Activated CD8-positive, alpha-beta memory T cell treated with anti-CD3 and anti-CD28 coated beads for 1 hour (primary cell): ENCODE measurements at places on chromosomes 7 and 10.

GRCh38 chr10:60629332-60629731, 148.9 kb upstream of the CDK1 start:
- DNase-seq: no peak

DNA sequence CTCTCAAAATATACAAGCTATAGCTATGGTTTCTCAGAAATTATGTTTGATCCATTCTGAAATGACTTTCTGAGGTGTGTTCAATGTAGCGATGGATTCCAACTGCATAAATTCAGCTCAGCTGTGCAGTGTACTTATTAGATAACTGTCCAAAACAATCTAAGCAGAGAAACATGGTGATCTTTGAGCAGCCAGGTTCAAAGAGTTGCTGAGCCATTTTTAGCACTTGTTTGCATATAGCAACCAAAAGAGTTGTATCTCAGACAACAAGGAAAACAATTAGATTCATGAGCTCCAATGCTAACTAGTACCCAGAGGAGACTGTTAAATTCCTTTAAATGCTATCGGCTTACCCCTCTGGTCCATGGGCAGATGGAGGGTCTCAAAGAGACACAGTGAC, 15.9 kb upstream of the KCNIP2 start:
- no peak for DNase-seq

DNA sequence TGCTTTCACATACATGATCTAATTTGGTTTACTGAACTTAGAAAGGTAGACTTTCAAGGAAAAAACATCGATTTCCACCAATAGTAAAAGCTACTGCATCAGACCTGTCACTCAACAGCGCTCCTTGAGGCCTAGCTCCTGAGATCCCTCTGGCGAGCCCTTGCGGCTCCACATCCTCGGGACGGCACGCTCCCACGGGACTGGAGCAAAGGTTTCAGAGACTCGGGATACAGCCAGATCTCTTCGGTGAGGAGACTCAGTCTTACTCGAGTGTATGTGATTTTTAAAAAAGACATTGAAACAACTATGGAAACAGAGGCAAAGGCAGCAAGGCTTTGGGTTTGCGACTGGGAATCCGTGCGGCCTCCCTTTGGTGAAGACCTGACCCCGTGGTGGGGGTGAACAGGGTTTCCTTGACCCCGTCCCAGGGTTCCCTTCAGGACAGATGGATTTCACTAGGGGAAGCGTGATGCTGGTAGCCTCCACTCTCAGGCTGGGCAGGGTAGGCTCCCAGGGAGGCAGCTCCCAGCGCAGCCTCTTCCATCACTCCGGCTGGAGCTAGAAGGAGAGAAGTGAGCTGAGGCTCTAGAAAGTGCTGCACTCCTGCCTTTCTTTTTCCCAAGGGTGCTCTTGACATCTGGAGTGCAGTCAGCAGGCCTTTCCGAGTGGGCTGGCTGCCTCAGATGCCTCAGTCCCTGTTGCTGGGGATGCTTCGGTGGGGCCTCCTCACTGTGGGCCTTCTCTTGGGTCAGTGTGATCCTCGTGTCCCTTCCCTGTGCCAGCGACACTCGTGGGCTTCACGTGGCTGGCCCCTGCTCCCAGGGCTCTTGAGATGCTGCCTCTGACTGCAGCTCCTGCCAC, 5.8 kb upstream of the ATP6V0E2 start:
- no peak for DNase-seq

- DNase-seq: no peak
These were observed 9.1 kb downstream of the GOT1 start for GRCh38 chr10:99421233-99421739.

- DNase-seq: no peak
These were observed 36.5 kb upstream of the AP5Z1 start for GRCh38 chr7:4738711-4739527.

DNA sequence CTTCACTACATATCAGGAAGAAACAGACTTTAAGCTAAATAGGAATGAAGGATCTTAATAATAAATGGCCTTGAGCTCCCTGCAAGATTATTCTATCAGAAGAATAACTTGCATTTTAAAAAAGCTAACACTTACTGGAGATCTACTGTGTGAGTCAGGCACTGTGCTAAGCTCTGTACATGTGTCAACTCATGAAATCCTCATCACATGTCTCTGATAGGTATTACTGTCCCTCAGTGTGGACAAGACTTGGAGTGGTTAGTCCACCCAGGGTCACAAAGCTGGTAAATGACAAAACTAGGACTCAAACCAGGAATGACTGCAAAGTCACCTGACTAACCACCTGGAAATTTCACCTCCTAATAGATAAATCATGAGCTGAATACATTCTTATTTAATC, 57.1 kb upstream of the KCTD7 start:
- no peak for DNase-seq

- no peak for DNase-seq
These were observed 353.9 kb upstream of the MEOX2 start for GRCh38 chr7:16040346-16040745.

GRCh38 chr7:83413424-83413823, 235.5 kb downstream of the SEMA3E start:
- DNase-seq: no peak
